Activated CD4-positive, alpha-beta T cell treated with anti-CD3 and anti-CD28 coated beads, Interleukin-2, Interleukin-6, amounts not matched to agents 100 ng/mL and 50 ng/mL, durations not matched to agents 16 hours and 8 hours (primary cell): ENCODE measurements at places on chromosomes 2 and 18.
A peak's percentile ranks its signal among the peaks of the same experiment; 100 is the strongest.

DNA sequence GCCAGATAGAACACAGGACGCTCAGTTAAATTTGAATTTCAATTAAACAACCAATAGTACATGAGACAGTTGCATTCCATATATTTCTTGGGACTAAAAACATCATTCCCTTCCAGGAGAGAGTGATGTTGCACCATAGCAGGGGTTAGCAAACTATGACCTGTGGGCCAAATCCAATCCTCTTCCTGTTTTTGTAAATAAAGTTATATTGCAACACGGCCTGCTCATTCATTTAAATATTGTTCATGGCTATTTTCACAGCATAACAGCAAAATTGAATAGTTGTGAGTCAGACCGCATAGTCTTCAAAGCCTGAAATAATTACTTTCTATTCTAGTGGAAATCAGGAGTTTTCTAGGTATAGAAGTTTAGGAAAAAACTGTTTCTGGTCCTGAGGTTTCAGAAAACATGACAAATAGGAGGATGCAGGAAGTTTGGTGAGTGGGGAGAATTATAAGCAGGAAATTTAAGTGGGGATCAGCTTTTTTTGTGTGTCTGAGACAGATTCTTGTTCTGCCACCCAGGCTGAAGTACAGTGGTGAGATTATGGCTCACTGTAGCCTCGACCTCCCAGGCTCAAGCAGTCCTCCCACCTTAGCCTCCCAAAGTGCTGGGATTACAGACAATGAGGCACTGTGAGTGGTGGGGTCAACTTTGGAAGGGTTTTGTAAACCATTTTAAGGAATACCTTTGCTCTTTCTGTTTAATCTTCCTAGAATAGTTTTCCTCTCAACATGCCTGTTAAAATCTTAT, 131.5 kb downstream of the SOCS6 start:
- no peak for DNase-seq

DNA sequence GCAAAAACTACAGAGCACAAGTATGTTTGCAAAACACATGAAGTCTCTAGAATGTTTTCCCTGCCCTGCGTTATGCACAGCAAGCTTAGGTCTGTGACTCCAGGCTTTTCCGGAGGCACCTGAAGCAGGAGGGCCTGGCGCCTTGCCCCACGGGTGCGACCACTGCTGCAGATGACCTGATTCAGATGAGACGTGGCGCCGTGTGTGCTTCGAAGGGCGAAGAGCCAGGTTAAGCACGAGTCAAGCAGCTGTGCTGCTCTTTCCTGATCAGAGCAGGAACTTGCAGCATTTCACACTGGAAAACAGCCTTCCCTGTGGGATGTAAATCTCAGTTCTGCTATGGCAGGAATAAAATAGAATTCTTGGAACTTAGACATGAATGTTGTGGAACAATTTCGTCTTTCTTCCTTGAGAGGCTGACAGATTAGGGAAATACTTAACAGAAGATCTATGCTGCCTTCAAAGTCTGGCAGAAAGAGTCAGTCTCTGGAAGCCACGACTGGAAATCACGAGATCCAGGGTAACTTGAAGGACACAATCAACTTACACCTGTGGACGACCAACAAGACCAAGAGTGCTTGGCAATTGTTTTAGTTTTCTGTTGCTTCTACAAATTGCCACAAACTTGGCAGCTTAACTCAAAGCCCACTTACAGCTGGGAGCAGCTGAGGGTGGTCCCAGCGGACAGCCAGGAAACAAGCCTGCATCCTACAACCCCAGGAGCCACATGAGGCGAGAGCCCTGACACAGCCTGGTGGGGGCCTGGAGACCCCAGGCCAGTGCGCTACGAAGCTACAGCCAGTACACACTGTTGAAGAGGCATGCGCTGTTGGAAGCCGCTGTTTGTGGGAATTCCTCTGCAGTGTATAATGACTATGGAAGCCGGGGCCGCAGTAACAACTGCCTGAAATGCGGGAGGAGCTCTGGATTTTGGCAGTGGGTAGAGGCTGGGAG, 42.9 kb downstream of the EIPR1 start:
- no peak for DNase-seq

GRCh38 chr2:150598383-150598782, 110.9 kb upstream of the RND3 start:
- no peak for DNase-seq

- DNase-seq: no peak
Observed at GRCh38 chr18:8662560-8663255, 42.6 kb upstream of the MTCL1 start.

DNA sequence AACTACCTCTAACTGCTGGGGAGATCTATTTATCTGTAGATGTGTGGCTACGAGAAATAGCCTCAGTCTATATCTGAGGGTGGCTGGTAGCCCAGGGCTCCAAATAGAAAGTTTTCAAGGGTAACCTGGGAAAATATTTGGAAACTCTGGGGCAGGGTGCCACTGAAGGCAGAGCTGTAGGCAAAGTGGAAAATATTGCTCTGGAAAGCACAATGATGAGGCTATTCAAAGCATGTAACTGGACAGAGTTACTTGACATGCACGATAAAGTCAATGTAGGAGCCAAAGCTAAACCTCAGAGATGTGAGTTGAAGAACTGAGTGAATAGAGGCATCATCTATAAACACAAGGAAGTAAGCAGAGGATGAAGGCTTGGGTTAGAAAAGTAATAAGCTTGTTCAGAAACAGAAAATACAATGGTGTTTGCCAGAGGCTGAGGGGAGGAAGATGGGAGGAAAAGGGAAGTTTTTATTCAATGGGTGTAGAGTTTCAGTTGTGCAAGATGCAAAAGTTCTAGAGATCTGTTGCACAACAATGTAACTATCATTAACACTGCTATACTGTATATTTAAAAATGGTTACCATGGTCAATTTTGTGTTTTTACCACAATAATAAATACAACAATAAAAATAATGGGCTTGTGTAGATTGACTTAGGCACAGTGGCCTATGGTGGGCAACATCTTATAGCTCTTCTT, 171.6 kb downstream of the MBD2 start:
- no peak for DNase-seq

GRCh38 chr2:201839727-201840126, 33.4 kb downstream of the CDK15 start:
- DNase-seq: no peak

GRCh38 chr18:34991152-34991551, 50.1 kb upstream of the MAPRE2 start:
- no peak for DNase-seq

GRCh38 chr18:67402543-67402942, 114.0 kb downstream of the DSEL start:
- no peak for DNase-seq

DNA sequence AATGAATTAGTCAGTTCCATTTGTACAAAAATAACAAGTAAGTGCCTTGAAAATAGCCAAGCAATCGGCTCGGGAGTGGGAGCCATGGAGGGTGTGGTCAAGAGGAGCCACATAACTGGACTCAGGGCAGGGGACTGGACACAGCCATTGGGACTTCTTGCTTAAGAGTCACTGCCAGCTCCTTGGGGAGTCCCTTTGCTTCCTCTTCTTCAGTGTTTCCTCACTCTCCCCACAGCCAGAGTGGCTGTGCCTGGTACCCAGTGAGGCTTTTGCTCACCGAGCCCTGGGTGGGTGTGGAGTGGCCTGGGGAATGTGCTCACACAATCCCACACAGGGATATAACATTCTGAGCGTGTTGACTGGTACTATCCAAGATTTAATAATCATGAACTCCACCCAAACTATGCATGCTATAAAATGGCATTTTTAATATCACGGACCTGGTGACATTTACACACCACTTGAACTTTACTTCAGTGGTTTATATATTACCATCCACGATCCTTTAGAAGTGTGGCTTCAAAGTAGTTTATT, 94.6 kb downstream of the PTGR3 start:
- DNase-seq: no peak

DNA sequence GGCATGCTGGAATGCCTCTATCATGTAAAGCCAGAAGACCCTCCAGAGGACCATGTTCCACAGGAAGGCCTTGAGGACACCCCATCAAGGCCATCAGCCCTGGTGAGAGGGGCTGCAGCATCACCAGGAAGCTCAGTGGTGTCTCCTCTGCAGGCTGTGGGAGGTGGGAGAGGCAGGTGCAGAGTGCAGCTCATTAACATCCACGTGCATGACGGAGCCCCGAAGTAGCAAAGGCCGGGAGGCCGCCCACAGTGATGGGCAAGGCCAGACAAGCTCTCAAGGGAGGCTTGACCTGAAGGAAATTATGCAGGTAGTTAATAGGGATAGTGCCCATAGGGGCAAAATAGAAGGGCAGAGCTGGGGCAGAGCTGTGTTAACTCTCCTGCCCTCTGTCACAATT, 30.3 kb upstream of the SMCHD1 start:
- no peak for DNase-seq

- DNase-seq: peak; percentile 5
Observed at GRCh38 chr2:191521608-191522208, 156.2 kb upstream of the NABP1 start.

DNA sequence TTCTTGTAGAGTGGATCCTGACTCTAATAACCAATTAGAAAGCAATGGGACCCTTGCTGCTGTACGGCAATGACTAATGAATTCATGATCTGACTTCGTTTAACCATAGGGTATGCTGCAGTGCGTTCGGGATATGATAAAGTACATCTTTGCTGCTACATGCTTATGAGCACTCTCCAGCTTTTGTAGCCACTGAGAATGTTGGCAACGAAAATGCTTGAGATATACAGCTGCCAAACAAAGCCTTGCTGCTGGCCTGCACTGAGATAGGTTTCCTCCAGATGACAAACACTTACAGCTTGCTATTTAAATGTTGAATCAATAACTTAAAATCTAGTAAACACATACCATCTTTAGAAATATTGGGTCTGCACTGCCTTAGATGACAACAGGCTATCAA, 372.4 kb upstream of the SLC8A1 start:
- no peak for DNase-seq

GRCh38 chr2:180644709-180645108, 335.7 kb upstream of the UBE2E3 start:
- no peak for DNase-seq

DNA sequence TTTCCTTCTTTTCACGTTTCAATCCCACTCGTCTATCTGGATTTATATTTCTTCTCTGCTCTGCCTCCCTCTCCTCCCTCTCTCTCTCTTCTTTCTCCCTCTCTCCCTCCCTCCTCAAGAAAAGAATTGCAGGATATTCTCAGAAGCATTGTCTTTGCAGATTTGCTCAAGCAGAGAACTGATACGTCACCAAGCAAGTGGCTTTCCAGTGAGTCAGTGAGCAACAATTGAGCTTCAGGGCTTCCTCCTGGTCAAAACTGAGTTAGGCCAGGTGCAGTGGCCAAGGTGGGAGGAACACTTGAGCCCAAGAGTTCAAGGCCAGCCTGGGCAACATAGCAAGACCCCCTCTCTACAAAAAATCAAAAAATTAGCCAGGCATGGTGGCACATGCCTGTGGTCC, 151.1 kb downstream of the SMAD2 start:
- DNase-seq: no peak

GRCh38 chr18:58249712-58250111, 205.7 kb downstream of the NEDD4L start:
- no peak for DNase-seq

DNA sequence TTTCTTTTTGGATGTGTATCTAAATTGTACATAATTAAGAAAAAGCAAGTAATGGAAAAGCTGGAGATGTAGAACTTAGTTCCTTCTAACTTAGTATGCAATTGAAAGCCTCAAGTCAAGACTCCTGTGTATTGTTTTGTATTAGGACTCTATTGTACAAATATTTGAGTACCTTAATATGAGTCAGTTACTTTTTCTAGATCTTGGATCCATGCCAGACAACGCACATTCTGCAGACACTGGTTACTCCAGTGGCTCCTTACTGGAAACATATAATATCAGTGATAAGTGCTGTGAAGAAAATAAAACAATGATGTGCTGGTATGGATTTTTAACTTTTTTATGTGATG, 1.5 kb downstream of the SLC39A10 start:
- peak; percentile 53 for DNase-seq

DNA sequence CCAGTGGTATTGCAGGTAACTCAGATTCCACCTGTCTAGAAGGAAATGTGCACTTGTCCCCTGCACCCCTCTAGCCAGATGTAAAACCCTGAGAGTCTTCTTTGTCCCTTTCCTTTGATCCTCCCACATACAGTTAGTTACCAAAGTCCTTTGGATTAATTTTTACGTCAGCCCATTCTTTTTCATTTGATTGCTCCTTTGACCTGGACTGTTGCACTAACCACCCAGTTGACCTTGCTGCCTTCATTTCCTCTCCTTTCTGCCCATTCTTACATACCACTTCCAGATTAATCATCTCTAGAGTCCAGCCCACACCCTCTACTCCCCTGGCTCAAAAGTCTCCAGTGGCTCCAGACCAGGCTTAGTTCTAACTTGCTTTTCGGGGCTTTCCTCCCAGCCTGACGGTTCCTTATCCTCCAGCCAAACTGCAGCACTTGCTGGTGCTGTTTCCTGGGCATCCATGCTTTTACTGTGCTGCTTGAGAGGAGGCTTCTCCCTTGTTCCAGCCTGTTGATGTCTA, 99.3 kb downstream of the SPTBN1 start:
- DNase-seq: no peak

GRCh38 chr18:2895391-2895790, 48.6 kb downstream of the EMILIN2 start:
- no peak for DNase-seq

- no peak for DNase-seq
Observed at GRCh38 chr2:85737481-85737880, 16.3 kb upstream of the ATOH8 start.

- DNase-seq: no peak
Observed at GRCh38 chr2:44273596-44273995, 1.7 kb upstream of the SLC3A1 start.

GRCh38 chr18:67582488-67582887, 66.0 kb upstream of the DSEL start:
- DNase-seq: no peak

DNA sequence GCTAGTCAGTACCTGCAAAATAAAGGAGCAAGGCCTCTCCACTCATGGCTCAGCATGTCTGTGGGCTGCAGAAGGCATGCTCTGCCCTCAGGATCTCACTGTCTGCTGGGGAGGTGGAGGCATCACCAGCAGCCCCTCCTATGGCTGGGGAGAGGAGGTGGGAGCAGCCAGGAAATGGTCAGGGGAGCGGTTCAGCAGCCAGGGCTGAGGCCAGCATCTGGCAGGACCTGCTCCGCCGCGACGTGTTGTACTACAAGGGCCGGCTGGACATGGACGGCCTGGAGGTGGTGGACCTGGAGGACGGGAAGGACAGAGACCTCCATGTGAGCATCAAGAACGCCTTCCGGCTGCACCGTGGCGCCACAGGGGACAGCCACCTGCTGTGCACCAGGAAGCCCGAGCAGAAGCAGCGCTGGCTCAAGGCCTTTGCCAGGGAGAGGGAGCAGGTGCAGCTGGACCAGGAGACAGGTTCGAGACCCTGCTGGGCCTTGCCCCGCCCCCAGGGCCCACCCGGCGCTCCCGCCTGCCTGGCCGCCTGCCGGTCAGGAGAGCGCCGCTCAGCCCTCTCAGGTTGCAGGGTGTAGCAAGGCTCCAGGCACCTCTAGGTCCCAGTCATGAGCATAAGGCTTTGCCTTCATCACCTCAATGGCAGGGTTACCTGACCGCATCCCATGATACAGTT, 49.0 kb downstream of the FAM168B start:
- no peak for DNase-seq
